Breast epithelium (tissue), 4 donors: ENCODE measurements at places on chromosomes 7 and 10. TPM values are rescaled to one million over a fixed set of nuclear protein-coding genes. Genes with fewer than 3 reads are reported as not detected.
A peak's percentile ranks its signal among the peaks of the same experiment; 100 is the strongest.

ANKRD1 gene
- 0.32 TPM for total RNA-seq

HILPDA gene
- total RNA-seq, result 34.4 TPM

IFIT1B gene
- total RNA-seq, result not detected

PILRA gene
- 7.9 TPM for total RNA-seq

TYSND1 gene
- total RNA-seq, result 19.7 TPM

INSYN2A gene
- total RNA-seq, result 5.9 TPM

RADIL gene
- 8.5 TPM for total RNA-seq

PNLIPRP2 gene
- total RNA-seq, result not detected

CXCL12 gene
- total RNA-seq, result 103 TPM

LRIT1 gene
- not detected for total RNA-seq

MBL2 gene
- not detected for total RNA-seq

- no peaks in the 10 kb centered on the region for H3K27me3 ChIP-seq
- no peak overlapping the region for H3K4me3 ChIP-seq
- no peak overlapping the region for H3K27ac ChIP-seq
- no peaks in the 10 kb centered on the region for H3K36me3 ChIP-seq
- DNase-seq, result no peak
These were observed 17.8 kb upstream of the CLDN4 start for GRCh38 chr7:73812996-73813395.

GRCh38 chr7:113548137-113548536 is 370.7 kb downstream of the PPP1R3A start:
- H3K27me3 ChIP-seq, result no peaks in the 10 kb centered on the region
- DNase-seq, result no peak

DNA sequence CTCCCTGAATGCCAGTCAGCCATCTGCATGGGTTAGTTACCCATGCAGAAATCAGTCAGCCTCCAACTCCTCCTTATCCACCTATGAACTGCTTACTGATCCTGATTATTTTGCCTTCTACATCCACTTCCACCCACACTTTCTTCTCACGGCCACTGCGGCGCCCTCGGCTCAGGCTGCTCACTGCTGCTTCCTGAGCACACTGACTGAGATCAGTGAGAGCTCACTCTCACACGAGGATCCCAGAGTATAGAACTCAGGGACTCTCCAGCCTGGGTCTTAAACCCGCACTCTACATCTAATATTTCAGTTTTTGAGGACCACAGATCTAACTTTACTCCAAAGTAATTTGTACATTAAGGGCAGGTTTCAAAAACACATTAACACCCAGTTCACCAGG is 64.4 kb downstream of the GRB10 start:
- H3K36me3 ChIP-seq, result no peaks in the 10 kb centered on the region
- H3K27ac ChIP-seq, result no peak overlapping the region
- no peak overlapping the region for H3K4me3 ChIP-seq
- H3K27me3 ChIP-seq, result no peaks in the 10 kb centered on the region
- H3K4me1 ChIP-seq, result no peaks in the 10 kb centered on the region
- no peak for DNase-seq

DNA sequence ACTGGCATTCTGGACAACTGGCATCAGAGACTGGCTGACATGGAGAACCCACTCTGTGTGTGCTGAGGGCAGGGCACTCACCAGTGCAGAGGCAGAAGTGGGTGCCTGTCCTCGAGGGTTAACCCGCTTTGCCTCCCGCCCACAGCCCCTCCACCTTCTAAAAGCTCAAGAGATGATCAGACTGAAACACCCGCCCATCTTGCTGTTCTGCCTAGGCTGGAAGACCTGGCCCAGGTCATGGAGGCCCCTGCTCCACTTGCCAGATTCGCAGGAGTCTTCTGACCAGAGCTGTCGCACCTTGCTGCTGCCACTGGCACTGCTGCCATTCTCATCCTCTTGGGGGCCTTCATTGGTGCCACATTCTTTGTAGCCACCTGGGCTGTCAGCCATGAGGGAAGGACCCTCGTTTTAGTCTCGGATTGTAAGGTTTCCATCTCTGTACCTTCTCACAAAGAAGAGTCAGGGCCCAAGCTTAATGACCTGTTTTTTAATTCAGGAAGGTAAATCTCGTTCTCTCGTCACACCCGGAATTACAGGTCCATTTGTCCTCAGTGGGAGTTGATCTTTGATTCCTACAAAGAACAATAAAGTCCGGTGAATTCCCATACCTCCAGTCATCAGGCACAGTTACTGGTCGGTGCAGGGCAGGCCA is 1.9 kb downstream of the CYREN start:
- peaks cover 11% of the 10 kb centered on the region for H3K36me3 ChIP-seq
- peak overlapping the region; percentile 98 for H3K27ac ChIP-seq
- H3K4me3 ChIP-seq, result no peak overlapping the region
- H3K4me1 ChIP-seq, result peaks cover 15% of the 10 kb centered on the region
- DNase-seq, result no peak
- H3K27me3 ChIP-seq, result no peaks in the 10 kb centered on the region

GRCh38 chr10:44411251-44411650 is 26.4 kb upstream of the CXCL12 start:
- no peak for DNase-seq
- no peaks in the 10 kb centered on the region for H3K27me3 ChIP-seq
- no peaks in the 10 kb centered on the region for H3K4me1 ChIP-seq
- no peak overlapping the region for H3K27ac ChIP-seq

GRCh38 chr10:63055705-63056104 is 77.4 kb upstream of the NRBF2 start:
- H3K4me1 ChIP-seq, result no peaks in the 10 kb centered on the region
- H3K27me3 ChIP-seq, result no peaks in the 10 kb centered on the region
- no peaks in the 10 kb centered on the region for H3K36me3 ChIP-seq

DNA sequence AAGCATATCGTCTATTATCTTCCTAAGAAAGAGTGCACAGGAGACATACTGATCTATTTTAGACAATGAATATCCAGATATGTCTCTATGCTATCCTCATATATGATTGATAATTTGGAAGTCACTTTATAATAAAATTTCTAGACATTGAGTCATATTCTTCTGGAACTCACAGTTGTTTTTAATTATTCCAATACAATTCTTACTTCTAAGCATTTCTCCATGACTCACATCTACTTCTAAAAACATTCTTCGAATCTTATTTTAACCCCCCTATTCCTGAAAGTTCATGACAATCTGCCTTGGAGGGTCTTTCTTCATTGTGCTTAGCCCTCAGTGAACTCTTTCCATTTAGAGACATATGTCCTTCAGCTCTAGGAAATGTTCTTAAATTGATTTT is 368.1 kb downstream of the MDFIC start:
- no peaks in the 10 kb centered on the region for H3K4me1 ChIP-seq
- H3K4me3 ChIP-seq, result no peak overlapping the region
- H3K36me3 ChIP-seq, result no peaks in the 10 kb centered on the region
- H3K27ac ChIP-seq, result no peak overlapping the region

GRCh38 chr10:93406364-93407145 is 75.6 kb downstream of the MYOF start:
- H3K4me3 ChIP-seq, result no peak overlapping the region
- no peaks in the 10 kb centered on the region for H3K4me1 ChIP-seq
- DNase-seq, result no peak
- peak overlapping the region; percentile 65 for H3K27ac ChIP-seq
- no peaks in the 10 kb centered on the region for H3K27me3 ChIP-seq

- H3K27ac ChIP-seq, result no peak overlapping the region
- no peaks in the 10 kb centered on the region for H3K36me3 ChIP-seq
- H3K27me3 ChIP-seq, result no peaks in the 10 kb centered on the region
- no peaks in the 10 kb centered on the region for H3K4me1 ChIP-seq
- no peak overlapping the region for H3K4me3 ChIP-seq
These were observed 47.8 kb upstream of the CALCR start for GRCh38 chr7:93622036-93623033.

DNA sequence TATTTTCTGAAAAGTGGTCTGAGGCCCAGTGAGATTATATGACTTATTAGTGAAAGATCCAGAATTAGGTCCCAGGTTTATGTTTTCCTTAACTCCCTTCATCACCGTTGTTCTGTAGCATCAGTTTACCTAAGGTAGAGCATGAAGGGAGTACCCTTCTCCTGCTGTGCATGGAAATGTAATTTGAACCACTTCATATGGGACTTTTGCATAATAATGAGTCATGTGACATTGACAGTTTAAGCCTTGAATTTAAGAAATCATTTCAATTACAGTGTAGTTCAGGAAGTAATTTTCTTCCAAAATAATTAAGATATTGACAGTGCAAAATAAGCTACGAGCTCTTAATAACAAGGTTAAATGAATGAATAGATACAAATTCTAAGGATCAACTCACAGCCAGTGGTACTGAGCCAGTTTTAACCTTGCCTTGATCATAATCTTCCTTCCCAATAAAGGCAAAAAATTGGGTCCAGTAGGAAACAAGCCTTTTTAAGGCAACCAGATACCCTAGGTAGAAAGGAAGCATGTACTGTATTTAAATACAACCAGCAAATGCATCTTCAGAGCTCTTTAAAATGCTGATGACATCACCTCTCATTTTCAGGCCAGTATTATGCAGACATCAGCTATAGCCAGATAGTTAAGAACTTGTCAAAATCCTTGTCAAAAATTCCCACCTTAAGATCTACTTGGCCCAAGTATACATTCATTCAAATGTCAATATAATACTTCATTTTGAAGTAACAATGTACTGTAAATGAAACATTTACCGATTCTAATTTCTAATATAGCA is 48.8 kb upstream of the DKK1 start:
- no peaks in the 10 kb centered on the region for H3K27me3 ChIP-seq
- H3K4me3 ChIP-seq, result no peak overlapping the region
- no peak overlapping the region for H3K27ac ChIP-seq
- H3K36me3 ChIP-seq, result no peaks in the 10 kb centered on the region
- no peaks in the 10 kb centered on the region for H3K4me1 ChIP-seq
- no peak for DNase-seq

- no peak for DNase-seq
- no peaks in the 10 kb centered on the region for H3K27me3 ChIP-seq
- H3K27ac ChIP-seq, result no peak overlapping the region
- no peaks in the 10 kb centered on the region for H3K36me3 ChIP-seq
These were observed 12.7 kb downstream of the RPP30 start for GRCh38 chr10:90884431-90884830.

- no peaks in the 10 kb centered on the region for H3K27me3 ChIP-seq
- no peak overlapping the region for H3K4me3 ChIP-seq
- DNase-seq, result no peak
- H3K4me1 ChIP-seq, result no peaks in the 10 kb centered on the region
- no peak overlapping the region for H3K27ac ChIP-seq
- no peaks in the 10 kb centered on the region for H3K36me3 ChIP-seq
These were observed 241.1 kb upstream of the CTBP2 start for GRCh38 chr10:125401462-125401861.

GRCh38 chr7:116621649-116622048 is 50.3 kb upstream of the MET start:
- H3K27me3 ChIP-seq, result no peaks in the 10 kb centered on the region
- no peak overlapping the region for H3K27ac ChIP-seq
- DNase-seq, result no peak
- no peak overlapping the region for H3K4me3 ChIP-seq
- no peaks in the 10 kb centered on the region for H3K4me1 ChIP-seq
- H3K36me3 ChIP-seq, result no peaks in the 10 kb centered on the region

DNA sequence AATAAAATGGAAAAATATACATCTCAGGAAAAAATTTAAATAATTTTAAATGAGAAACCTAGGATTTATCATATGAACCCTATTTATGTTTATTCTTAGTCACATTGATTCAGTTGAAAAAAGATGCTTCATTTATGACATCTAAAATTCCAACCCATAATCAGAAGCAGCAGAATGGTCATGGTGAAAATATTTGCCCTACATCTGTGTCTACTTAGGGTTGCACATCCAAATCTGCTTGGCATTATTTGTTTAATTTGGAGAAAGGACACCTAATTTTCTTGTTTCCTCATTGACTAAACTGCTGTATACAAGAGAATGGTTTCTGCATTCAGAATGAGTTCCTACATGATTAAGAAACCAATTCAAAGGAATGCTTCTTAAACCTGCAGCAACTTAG is 72.9 kb upstream of the SKAP2 start:
- H3K27ac ChIP-seq, result no peak overlapping the region
- H3K36me3 ChIP-seq, result no peaks in the 10 kb centered on the region
- no peaks in the 10 kb centered on the region for H3K4me1 ChIP-seq
- no peak for DNase-seq

GRCh38 chr10:133261726-133262325 is 14.8 kb downstream of the ADAM8 start:
- H3K27me3 ChIP-seq, result no peaks in the 10 kb centered on the region
- no peaks in the 10 kb centered on the region for H3K36me3 ChIP-seq
- DNase-seq, result peak; percentile 80
- peak overlapping the region; percentile 92 for H3K27ac ChIP-seq
- peaks cover 15% of the 10 kb centered on the region for H3K4me1 ChIP-seq
- H3K4me3 ChIP-seq, result peak overlapping the region; percentile 76

- H3K4me1 ChIP-seq, result no peaks in the 10 kb centered on the region
- H3K4me3 ChIP-seq, result no peak overlapping the region
- H3K27me3 ChIP-seq, result no peaks in the 10 kb centered on the region
- no peak overlapping the region for H3K27ac ChIP-seq
- no peaks in the 10 kb centered on the region for H3K36me3 ChIP-seq
- no peak for DNase-seq
These were observed 179.2 kb downstream of the ST7 start for GRCh38 chr7:117132321-117133120.

- H3K27me3 ChIP-seq, result no peaks in the 10 kb centered on the region
- peak overlapping the region; percentile 89 for H3K4me3 ChIP-seq
- H3K27ac ChIP-seq, result peak overlapping the region; percentile 99
- no peaks in the 10 kb centered on the region for H3K36me3 ChIP-seq
- no peak for DNase-seq
These were observed 1.1 kb downstream of the REEP3 start for GRCh38 chr10:63522277-63522687.

DNA sequence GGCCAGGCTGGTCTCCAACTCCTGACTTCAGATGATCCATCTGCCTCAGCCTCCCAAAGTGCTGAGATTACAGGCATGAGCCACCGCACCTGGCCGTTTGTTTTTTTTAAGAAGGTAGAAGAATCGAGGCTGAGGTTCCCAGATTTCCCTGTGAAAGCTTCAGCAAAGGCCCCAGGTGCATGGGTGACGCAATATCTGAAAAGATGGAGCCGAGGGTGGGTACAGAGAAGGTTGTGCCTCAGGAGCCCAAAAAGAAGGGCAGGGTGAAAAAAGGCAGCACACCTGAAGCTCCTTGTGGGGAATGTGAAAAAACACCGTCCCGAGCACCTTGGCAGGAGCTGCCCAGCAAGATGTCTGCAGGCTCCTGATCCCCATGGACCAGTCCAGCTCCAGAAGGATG is 35.8 kb upstream of the NRF1 start:
- H3K27ac ChIP-seq, result no peak overlapping the region
- H3K36me3 ChIP-seq, result no peaks in the 10 kb centered on the region
- H3K4me1 ChIP-seq, result no peaks in the 10 kb centered on the region
- no peak for DNase-seq

GRCh38 chr7:50264908-50265307 is 39.6 kb upstream of the IKZF1 start:
- DNase-seq, result no peak
- H3K27ac ChIP-seq, result no peak overlapping the region
- no peak overlapping the region for H3K4me3 ChIP-seq
